ENCODE measurements at places on chromosomes 1 and 21.

- DNase-seq: peak; percentile 38
These were observed 1.2 kb upstream of the LHX9 start for GRCh38 chr1:197915862-197916499.

DNA sequence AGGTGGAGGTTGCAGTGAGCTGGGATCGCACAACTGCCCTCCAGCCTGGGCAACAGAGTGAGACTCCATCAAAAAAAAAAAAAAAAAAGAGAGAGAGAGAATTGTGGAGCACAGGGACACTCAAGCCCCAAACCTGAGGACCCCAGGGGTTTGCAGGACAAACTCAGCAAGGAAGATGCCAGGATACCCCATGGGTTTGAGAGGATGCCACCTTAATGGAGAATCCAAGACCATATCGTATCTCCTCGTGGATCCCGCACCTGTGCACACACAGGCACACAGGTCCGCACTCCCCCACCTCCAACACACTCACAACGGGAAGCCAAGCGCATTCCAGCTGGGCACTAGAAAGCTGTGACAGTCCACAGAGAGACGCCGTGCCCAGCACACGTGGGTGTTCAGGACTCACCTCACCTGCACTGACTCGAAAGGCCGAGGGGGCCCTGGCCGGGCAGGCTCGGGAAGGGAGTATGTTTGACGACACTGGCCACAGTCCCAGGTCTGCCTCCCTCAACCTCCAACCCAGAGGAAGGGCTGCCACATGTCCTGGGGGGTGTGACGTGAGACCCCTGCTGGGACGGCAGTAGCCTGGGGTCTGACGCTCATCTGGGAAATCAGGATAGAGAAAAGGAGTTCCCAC, 11.1 kb downstream of the CHD5 start:
- no peak for DNase-seq

GRCh38 chr1:23452011-23452411, 27.5 kb upstream of the TCEA3 start:
- DNase-seq: no peak

GRCh38 chr1:204894031-204894430, 23.4 kb downstream of the NFASC start:
- no peak for DNase-seq

DNA sequence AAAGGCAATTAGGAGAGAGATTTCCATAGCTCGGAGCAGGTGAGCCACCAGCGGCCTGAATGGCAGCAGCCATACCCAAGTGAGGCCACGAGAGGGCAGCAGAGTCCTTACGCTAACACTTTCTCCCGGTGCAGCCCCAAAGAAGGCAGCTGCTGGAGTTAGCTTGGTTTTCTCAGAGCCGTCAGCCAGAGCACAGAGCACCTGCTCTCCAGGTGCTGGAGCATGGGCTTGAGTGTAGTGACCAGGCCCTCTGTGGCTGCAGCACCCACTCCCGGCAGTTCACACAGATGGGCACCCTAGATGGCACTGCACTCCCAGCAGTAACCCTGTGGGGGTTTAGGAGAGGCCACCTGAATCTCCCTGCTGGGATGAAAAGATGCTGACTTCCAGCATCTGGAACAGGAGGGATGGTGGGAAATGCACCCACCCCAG, 45.8 kb downstream of the TMCC2 start:
- peak; percentile 68 for DNase-seq

GRCh38 chr21:25938658-25939395, 204.1 kb downstream of the GABPA start:
- no peak for DNase-seq

DNA sequence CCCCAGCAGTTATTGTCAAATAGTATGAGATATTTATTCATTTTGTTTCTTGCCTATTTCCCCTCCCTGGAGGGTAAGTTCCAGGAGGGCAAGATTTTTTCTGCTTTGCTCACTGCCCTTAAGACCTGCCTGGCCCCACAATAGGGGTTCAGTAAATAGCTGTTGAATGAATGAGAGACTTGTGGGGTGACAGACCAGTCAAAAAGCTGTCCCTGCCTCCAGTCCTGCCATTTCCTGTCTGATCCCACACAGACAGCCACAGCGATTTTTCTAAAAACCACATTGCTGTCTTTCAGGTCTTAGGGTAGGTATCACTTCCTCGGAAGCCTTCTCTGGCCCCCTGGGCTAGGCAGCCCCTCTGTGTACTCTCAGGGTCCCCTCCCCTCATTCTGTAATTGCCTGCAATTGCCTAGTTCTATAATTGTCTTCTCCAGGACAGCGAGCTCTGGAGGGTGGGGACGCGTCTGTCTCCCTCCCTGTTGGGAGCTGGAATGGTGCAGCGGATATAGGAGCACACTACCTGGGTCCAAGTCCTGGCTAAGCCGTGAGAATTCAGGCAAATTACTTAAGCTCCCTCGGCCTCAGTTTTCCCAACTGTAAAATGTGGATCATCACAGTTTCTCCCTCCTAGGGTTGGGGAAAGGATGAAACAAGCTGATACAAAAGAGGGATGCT, 1.8 kb upstream of the EXTL1 start:
- peak; percentile 58 for DNase-seq

DNA sequence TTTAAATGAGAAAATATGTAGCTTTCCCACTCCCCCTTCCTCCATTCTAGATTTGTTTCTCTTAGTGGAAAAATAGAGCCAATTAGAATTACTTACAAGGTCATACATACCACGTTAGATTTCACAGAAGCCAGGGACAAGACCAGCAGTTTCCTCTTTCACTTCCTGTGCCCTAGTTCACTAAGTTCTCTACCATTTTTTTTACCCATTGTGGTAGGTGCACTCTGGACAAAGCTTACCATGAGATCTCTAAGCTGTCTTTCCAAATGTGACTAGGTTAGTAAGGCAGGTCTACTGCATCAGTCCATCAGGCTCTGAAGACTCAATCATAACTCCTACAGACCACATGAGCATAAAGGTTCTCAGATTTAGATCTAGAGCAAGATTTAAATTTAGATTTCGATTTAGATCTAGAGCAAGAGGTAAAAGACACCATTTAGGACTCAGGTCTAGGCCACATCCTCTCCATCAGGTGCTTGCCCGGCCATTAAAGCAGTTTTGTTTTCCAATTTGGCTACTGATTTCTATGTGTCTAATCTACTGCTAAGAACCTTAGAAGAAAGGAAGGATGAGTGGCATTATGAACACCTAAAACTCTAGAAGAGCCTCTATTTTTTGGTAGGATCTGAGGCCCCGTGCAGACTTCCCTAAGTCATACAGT, 235.3 kb downstream of the FAF1 start:
- DNase-seq: peak; percentile 30

DNA sequence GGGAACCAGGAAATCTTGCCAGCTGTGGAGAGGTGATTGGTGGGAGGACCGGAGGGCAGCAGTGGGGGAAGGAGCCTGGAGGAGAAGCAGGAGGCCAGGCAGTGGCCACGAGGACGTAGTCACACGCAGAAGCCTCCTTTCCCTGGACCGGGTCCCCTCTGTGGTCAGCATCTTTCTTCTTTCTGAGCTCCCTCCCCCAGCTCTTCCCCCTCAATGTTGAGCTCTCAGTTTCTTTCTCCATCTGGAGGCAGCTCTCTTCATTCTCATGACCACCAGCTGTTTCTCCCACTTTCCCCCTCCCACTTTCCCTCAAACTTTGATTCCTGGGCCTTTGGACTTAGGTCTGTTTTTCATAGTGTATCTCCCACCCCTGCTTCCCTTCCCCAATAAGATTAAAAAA, 18.3 kb downstream of the KIRREL1 start:
- no peak for DNase-seq

DNA sequence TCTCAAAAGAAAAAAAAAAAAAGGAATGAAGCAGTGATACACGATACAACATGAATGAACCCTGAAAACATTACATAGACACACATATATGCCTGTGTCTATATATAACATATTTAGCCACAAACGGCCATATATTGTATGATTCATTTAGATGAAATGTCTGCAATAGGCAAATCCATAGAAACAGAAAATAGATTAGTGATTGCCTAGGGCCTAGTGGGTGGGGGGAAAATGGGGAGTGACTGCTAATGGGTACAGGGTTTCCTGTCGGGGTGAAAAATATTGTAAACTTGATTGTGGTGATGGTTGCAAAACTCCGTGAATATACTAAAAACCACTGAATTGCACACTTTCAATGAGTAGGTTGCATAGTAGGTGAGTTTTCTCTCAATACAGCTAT, 6.0 kb upstream of the H6PD start:
- no peak for DNase-seq

DNA sequence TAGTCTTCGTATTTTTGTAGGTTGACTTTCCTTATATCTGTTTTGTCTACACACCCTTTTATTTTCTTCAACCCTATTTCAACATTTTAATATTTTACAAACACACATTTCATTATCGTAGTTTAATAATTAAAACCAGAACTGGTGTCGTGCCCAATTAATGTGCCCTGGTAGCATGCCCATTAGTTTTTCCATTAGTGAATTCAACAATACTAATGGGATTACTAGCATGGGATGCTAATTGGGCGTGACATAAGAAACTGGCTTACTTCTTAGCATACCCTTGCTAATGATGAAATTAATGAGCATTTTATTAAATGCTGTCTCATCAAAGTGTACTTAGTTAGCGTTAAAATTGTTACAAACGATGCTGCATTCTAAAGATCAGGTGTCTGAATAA, 332.7 kb downstream of the USH2A start:
- no peak for DNase-seq

- DNase-seq: peak; percentile 73
These were observed 10.9 kb upstream of the GNL2 start for GRCh38 chr1:37606481-37607263.

DNA sequence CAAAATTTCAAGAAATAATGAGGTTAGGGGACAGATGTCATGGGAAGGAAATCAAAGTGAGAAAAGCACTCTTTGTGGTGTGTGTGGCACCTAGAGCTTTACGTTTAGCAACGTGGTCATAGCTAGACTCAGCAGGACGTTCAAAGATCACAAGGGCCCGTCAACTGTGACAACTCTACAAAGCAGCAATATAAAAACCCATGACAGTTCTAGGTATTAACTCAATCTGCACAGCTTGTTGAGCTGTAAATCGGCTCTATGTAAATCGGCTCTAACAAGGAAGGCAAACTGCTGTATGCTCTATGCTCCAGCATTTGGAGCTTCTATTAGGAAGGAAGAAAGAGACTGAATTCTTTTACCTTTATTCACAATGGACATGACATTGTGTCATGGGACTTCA, 64.8 kb downstream of the TP53BP2 start:
- no peak for DNase-seq

- DNase-seq: no peak
These were observed 272.6 kb downstream of the MATN1 start for GRCh38 chr1:30450818-30451233.

DNA sequence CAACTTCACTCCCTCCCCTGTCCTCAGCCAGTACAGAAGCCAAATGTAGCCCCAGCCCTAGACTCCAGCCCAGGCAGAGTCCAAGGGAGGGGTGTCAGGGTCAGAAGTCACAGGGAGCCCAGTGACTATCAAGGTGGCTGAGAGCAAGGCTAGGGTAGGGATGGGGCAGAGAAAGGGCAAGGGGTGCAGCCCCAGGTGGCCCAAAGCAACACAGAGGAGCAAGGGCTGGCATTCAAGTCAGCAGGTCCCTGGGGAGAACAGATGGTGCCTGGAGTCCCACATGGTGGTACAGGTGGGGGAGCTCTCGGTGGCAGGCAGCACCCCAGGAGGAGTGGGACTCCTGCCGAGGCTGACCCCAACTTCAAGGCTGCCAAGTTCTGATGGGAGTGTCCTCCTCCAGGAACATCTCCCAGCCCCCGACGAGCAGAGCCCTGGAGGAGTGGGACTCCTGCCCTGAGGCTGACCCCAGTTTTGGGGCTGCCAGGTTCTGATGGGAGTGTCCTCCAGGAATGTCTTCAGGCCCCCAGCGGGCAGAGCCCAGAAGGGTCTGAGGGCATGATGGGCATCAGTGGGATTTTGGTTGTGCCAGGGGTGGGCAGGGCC, 3.7 kb upstream of the DVL1 start:
- DNase-seq: no peak

- DNase-seq: peak; percentile 77
These were observed 48.0 kb downstream of the SMYD2 start for GRCh38 chr1:214328770-214329469.

GRCh38 chr21:42340187-42341050, 10.4 kb downstream of the TFF2 start:
- DNase-seq: no peak

GRCh38 chr1:160082926-160083325, 1.6 kb downstream of the KCNJ9 start:
- DNase-seq: no peak

GRCh38 chr1:180522213-180522515, 19.8 kb upstream of the ACBD6 start:
- DNase-seq: no peak

DNA sequence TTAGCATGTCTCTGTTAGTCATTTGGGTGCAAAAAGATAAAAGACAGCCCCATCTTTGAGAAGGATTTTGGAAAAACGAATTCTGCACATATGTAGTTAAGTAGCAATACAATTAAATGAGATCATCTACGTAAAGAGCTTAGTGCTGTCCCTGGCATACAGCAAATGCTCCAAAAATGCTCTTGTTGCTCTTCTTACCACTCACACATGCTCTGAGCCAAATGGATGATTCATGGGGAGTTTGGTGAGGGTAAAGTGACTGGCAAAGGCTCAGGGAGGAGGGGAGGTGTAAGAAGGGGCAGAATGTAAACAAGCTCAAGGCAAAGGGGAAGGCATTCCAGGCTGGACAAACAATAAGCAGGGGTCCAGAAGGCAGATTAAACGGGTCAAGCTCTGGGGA, 191.9 kb downstream of the AK5 start:
- peak; percentile 81 for DNase-seq

DNA sequence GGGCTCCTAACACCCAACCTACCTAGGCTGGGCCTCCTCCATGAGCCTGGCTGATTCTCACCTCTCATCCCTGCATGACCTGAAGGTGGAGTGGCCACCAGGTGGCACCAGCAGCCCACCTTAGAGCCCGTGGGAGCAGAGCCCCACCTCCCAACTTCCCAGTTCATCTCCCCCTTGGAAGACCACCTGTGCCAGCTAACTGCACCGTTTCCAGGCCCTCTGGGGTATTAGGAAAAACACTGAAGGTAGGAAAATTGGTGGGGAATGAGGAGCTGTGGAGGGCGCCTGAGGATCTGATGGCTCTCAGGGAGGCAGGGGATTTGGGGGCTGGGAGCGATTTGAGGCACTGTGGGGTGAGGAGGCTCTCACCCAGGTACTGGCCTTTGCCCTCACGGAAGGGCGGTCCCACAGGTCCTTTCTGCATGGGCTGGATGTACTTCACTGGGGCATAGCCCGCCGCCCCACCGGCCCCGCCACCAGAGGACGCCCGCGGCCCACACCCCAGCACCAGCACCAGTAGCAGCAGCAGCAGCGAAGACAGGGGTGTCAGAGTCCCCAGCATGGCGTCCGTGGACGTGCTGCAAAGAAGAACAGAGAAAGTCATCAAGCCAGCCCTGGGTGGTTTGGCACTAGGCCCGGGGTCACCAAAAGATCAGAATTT, 11.1 kb downstream of the ADPRS start:
- DNase-seq: peak; percentile 66

- DNase-seq: no peak
These were observed 238.4 kb downstream of the PLA2G4A start for GRCh38 chr1:187067160-187067559.

GRCh38 chr1:218953386-218953785, 220.3 kb upstream of the LYPLAL1 start:
- no peak for DNase-seq

- no peak for DNase-seq
These were observed 70.5 kb downstream of the LRRC8C start for GRCh38 chr1:89703469-89703868.

All from iris pigment epithelial cell (primary cell).